ENCODE measurements at places on chromosomes 2 and 18. TPM values are rescaled to one million over a fixed set of nuclear protein-coding genes. Genes with fewer than 3 reads are reported as not detected.

Gene SLC9A4
- polyA plus RNA-seq, result 11.3 TPM

GRCh38 chr2:160664603-160665140, 171.1 kb upstream of the RBMS1 start:
- no peak for DNase-seq

GRCh38 chr2:230987137-230988020, 8.5 kb upstream of the SPATA3 start:
- peak; percentile 73 for DNase-seq

- DNase-seq, result no peak
Observed at GRCh38 chr2:222805591-222806304, 55.1 kb upstream of the ACSL3 start.

DNA sequence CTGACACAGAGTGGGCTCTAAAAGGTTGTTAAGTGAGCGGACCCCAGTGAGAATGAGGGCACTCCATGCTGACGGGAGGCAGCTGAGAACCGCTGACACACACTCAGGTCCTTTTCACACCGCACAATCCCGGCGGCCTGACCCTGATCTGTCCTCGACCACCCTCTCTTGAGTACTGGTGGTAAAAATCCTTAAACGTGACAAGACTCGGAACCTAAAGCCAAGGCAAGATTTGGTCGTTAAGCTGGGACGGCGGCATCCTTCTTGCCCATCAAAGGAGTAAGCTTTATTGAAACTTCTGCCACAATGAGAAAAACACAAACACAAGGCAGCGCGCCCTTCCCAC, 569 bp downstream of the TMX3 start:
- DNase-seq, result peak; percentile 8

- DNase-seq, result no peak
Observed at GRCh38 chr18:56248610-56249235, 389.7 kb downstream of the TXNL1 start.

Gene WNT10A
- polyA plus RNA-seq, result 1.2 TPM

Gene KLHL41
- 1.0 TPM for polyA plus RNA-seq

- no peak for DNase-seq
Observed at GRCh38 chr18:42113529-42114191, 158.6 kb downstream of the PIK3C3 start.

Gene REG1B
- polyA plus RNA-seq, result not detected

Gene COL3A1
- 1,268 TPM for polyA plus RNA-seq

- no peak for DNase-seq
Observed at GRCh38 chr2:233096006-233096405, 35.9 kb downstream of the INPP5D start.

- DNase-seq, result no peak
Observed at GRCh38 chr18:6013171-6013810, 118.0 kb upstream of the TMEM200C start.

Gene HAAO
- polyA plus RNA-seq, result 39.8 TPM

DNA sequence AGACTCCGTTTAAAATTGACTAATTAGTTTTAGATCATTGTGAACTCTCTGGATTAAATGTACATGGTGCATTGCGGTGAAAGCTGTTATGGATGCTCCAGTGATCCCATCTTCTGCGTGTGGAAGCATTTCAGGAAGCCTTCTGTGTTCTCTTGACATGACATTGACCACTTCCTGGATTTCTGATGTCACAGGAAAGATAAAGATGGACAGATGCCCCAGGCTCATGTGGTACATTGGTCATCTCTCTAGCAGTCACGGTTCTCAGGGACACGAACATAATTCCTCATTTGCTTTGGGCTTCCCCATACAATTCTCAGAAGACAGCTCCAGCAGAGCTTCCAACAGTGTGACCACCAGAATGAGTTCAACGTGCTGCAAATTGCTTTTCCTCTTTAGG, 26.9 kb downstream of the AGAP1 start:
- no peak for DNase-seq

- DNase-seq, result no peak
Observed at GRCh38 chr2:170455617-170456426, 259.3 kb upstream of the SP5 start.

- no peak for DNase-seq
Observed at GRCh38 chr2:6806604-6807003, 59.1 kb downstream of the CMPK2 start.

- DNase-seq, result no peak
Observed at GRCh38 chr18:62510789-62511188, 12.0 kb upstream of the ZCCHC2 start.

DNA sequence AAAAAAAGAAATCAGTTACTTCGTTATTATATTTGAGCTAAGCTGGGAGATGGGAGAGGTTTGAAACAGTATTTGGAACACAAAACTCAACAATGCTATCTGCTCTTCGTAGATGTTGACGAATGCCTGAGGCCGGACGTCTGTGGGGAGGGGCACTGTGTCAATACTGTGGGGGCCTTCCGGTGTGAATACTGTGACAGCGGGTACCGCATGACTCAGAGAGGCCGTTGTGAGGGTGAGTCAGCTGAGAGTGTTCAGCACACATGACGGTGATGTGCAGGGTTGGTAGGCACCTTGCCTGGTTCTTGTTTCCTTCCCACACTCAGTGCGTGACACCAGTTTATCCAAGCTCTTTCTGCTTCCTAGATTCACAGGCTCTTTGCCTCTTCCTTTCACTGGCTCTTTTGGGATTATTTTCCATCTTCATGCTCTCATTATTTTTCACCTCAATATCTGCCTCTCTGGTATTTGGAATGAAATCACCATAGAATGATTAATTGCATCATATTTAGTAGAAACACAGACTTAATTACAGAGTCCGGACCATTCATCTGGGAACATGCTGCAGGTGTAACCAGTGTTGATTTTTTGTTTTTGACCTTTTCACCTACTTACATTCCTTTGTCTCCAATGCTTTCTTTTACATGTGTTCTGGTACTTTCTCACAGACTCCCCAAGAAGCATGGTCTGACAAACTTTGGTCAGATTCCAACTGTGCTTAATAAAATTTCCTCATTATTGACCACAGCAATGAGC, 200.6 kb upstream of the RASGRP3 start:
- DNase-seq, result no peak

GRCh38 chr2:75563591-75563990, 2.9 kb upstream of the EVA1A start:
- DNase-seq, result no peak

DNA sequence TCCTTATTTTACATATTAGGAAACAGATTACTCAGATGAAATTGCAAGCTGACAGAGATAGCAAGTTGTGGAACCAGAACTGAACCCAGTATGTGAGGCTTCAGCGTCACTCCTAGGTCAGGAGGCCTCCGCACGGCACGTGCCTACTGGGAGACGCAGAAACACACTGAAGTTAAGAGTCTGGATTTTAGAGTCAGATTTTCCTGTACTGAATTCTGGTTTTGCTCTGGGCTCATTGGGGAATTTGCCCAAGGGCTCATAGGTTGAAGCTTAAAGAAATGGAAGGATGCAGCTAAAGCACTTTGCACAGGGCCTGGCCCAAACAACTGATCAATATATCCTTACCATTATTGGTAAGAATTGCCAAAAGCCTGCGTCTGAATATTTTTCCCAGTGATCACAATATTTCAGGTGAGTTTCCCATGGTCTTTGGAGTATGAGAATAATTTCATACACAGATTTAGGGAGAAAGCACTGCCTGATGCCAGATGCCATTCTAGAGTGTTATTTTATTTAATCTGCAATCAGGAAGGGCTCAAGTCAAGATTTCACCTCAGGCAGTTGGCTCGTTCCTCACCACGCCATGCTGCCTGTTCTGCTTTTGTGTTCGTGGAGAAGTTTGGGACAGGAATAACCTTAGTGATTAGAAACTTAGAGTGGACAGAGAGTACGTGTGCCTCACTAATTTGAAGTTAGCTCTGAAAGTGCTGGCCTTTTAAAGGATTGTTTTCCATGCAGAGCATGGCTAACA, 331.9 kb downstream of the MYCN start:
- no peak for DNase-seq

Gene ANKRD30BL
- 0.36 TPM for polyA plus RNA-seq

- no peak for DNase-seq
Observed at GRCh38 chr18:21741312-21741561, 645 bp downstream of the MIB1 start.

DNA sequence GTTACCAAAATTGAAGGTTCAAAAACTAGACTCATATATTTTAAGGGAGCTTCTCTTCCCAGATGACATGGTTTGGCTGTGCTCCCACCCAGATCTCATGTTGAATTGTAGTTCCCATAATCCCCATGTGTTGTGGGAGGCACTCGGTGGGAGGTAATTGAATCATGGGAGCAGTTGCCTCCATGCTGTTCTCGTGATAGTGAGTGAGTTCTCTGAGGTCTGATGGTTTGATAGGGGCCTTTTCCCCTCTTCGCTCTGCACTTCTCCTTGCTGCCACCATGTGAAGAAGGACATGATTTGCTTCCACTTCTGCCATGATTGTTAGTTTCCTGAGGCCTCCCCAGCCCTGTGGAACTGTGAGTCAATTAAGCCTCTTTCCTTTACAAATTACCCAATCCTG, 140.1 kb downstream of the MAIP1 start:
- DNase-seq, result no peak

Gene COLEC12
- 28.0 TPM for polyA plus RNA-seq

Gene DSG1
- 0.04 TPM for polyA plus RNA-seq

DNA sequence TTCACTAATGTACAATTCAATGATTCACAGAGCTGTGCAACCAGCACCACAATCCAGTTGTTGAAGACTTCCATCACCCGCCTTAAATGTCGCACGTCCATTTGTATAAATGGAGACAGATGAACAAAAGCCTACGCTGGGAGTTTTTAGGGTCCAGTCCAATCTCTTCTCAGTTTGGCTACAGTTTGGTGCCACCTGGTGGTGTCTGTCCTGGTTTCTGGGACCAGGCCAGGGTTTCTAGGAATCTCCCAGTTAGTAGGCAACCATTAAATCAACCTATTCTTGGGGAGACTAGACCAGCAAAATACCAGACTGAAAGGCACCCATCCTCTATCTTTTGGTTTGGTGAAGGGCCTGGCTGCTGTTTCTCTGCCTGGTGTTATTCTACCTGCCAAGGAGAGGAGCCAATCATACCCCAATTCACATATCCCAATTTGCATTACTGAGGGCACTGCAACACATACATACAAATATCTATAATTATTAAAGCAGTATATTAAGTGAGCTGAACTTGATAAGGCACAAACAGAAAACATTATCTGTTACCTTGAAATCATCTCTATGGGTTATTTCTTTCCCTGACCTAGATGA, 3.2 kb upstream of the DDX1 start:
- no peak for DNase-seq

GRCh38 chr2:47194410-47194809, 39.3 kb upstream of the STPG4 start:
- no peak for DNase-seq

Gene UBE2F
- polyA plus RNA-seq, result 51.0 TPM

GRCh38 chr2:118689033-118689432, 158.4 kb downstream of the EN1 start:
- DNase-seq, result no peak

Gene PROC
- polyA plus RNA-seq, result 1.5 TPM

DNA sequence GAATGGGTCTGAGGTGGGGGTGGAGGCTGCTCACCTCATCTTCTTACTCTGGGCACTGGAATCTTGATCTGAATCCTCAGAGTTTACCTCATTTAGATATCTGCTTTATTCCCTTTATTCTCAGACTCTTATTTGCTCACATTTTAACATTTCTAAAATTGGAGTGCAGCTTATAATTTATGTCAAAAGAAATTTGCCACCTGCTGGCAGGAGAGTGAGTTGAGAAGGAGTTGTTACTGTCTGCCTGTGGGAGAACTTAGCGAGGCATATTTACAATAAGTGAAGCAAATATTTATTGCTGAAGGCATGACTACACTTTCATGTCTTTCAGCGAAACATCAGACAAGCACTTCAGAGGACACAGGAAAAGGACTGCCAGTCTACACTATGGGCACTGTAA, 16.4 kb upstream of the KIAA2012 start:
- DNase-seq, result no peak

Gene TOGARAM2
- 1.00 TPM for polyA plus RNA-seq

GRCh38 chr2:120748310-120748709, 12.6 kb downstream of the GLI2 start:
- DNase-seq, result no peak

- no peak for DNase-seq
Observed at GRCh38 chr2:6168485-6168884, 476.3 kb downstream of the SOX11 start.

DNA sequence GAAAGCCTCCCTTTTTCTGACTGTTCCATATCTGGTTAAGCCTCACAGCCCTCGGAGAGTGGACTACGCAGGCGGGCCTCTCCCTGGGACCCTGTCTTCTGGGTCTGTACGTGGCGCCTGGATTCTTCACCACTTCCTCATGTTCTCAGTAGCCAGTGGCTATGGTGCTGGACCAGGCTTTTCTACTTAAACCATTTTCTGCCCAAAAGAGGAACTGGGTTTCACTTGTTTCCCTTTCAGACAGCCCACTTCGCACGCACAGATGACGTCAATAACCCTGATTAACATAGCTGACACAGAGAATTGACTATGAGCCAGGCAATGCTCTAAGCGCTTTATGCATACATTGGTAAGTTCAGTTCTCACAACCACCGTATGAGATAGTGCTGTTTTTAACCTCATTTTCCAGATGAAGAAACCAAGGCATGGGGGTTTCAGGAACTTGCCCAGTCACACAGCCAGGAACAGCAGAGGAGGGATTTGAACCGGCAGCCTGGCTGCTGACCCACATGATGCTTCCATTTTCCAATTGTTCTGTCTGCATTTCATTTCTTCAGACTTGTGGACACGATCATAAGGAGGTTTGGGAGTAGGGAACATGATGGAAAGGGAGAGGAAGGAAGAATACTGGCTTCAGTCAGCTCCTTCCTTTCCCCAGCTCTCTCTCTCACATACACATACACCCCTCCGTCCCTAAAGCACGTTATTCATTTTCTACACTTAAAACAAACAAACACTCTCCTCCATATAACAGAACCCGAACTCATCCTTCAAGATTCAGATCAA, 41.7 kb downstream of the MYOM1 start:
- DNase-seq, result no peak

Gene ZNF521
- 37.2 TPM for polyA plus RNA-seq

GRCh38 chr18:66621816-66622576, 18.1 kb upstream of the CDH19 start:
- no peak for DNase-seq

Gene CD8B2
- polyA plus RNA-seq, result 0.29 TPM

Gene PSMA8
- polyA plus RNA-seq, result not detected

Measured in right renal pelvis (tissue), 4 donors.